Type B pancreatic cell (in vitro differentiated cells): ENCODE measurements at places on chromosomes 2 and 18. TPM values are rescaled to one million over a fixed set of nuclear protein-coding genes. Genes with fewer than 3 reads are reported as not detected.

GRCh38 chr18:36459203-36459602, 161.7 kb downstream of the FHOD3 start:
- no peak for DNase-seq

GRCh38 chr18:2958819-2959298, 54.1 kb downstream of the LPIN2 start:
- no peak for DNase-seq

DNA sequence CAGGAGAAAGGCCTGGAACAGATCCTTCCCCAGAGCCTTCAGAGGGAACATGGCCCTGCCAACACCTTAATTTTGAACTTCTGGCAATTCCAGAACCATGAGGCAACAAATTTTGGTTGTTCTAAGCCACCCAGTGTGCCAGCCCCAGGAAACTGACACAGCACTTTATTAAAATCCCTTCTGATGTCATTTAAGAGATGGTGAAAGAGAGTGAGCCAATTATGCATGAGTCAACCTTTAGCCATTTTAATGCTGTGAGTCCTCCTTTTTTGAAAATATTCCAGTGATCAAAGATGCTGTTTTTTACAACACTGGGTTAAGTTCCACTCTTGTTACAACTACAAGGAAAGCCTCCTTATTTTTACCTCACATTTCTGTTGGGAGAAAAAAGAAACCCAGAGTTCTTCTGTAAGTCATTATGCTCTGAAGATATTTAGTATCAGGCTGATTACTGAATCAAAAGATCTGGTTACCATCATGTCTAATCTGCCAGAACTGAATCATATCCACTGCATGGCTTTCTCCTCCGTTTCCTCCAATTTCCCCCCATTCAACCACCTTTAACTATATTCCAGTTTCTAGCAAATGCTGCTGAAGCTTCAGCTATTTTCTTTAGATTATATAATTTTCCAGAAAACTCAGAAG, 235.4 kb downstream of the TXNL1 start:
- DNase-seq = no peak

- no peak for DNase-seq
Measured at GRCh38 chr2:120720746-120721375, 14.8 kb upstream of the GLI2 start.

DNA sequence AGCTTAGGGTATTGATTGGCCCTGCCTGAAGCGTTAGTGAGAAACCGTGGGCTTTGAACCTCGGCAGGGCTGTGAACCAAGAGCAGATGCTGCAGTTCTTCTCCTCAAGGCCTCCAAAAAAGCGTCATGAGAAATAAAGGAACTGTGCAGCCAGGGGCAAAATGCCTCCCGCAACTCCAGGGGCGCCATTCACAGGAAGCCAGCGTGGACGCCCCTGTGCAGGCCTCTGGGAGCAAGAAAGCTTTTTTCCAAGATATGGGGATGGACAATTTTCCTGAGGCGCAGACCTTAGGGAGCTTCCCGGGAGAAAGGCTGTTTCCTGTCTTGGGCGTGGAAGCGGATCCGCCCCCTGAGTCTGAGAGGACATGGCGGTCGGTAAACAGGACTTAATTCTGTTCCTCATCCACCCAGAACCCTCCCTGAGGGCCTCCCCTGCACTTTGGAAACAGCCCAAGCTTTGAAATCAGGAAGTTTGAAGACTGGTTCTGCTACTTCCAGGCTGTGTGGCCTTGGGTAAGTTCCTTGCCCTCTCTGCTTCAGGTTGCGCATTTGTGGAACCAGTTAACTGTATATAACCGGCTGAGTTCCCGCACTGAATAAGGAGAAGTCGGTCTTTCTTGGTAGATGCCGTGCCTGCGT, 29.6 kb upstream of the CABLES1 start:
- DNase-seq = no peak

DNA sequence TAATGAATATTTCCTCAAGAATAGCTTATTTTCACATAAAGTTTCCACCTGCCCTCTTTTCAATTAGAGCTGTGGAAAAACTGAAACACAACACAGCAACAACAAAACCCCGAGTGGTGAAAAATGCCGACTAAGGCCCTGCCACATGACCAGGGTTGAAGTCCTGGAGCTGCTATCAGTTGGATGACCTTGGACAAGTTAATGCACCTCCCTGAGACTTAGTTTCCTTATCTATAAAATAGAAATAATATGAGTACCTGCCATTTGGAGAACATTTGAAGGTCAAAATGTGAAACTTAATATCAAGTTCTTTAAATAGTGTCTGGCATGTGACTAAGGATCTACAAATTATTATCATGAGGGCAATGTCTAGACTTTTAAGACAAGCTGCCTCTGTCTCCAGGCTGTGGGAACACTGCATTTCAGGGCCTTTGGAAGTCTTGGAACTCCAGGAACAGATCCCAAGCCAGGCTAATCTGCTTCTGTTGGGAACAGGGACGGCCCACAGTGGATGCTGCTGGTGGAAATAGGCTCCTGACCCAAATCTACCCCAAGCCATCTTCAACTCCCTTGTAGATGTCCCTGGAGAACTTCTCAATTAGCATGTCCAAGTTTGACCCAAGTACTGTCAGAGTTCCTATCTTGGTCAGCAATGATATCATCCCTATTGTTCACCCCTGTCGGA, 42.0 kb upstream of the TRIB2 start:
- no peak for DNase-seq

GRCh38 chr2:54424555-54425163, 31.5 kb upstream of the SPTBN1 start:
- DNase-seq = no peak

DNA sequence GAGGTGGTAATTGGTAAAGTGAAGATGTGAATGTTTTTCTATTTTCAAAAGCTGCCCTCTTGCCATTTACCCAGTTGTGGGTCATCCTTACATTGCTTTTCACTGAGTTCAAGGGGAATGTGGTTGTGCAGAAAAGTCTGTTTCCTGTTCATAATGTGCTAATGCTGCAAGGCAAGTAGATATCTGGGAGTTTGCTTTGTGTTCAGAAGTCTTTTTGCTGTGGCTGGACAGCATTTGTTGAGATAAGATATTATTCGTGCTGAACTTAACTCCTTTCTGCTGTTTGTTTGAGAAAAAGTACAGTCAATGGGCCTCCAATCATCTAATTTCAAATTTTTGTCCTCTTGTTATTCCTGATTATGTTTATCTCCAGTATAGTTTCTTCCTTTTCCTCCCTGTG, 263.2 kb downstream of the LTBP1 start:
- no peak for DNase-seq

DNA sequence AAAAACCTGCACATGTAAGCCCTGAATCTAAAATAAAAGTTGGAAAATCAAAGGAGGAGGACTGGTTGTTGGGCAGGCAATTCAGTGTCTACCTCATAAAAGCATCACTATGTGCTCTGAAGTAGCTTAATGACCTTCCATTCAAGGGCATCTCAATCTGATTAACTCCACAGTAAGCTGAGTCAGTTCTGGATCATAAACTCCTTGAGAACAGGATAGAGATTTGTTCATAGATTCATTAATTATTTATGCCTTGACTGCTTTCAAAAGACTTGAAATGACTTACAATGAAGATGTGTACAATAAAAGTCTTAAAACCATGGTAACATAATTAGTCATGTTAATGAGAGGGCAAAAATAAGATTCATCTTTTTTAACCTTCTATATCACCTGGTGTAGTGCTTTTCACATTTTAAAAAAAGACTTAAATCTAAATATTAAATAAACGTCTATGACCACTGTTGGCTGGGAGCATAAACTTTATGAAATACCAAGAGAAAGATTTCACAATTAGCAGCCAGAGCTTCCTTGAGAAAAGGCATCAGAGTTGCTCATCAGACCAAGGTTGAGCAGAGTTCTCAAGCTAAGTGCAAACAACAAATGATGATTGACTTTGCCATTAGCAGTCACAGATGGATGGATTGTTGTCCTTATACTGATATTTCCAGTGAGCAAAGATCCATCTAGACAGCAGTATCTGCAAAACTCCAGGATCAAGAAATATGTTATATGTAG, 237.3 kb upstream of the THUMPD2 start:
- no peak for DNase-seq

DNA sequence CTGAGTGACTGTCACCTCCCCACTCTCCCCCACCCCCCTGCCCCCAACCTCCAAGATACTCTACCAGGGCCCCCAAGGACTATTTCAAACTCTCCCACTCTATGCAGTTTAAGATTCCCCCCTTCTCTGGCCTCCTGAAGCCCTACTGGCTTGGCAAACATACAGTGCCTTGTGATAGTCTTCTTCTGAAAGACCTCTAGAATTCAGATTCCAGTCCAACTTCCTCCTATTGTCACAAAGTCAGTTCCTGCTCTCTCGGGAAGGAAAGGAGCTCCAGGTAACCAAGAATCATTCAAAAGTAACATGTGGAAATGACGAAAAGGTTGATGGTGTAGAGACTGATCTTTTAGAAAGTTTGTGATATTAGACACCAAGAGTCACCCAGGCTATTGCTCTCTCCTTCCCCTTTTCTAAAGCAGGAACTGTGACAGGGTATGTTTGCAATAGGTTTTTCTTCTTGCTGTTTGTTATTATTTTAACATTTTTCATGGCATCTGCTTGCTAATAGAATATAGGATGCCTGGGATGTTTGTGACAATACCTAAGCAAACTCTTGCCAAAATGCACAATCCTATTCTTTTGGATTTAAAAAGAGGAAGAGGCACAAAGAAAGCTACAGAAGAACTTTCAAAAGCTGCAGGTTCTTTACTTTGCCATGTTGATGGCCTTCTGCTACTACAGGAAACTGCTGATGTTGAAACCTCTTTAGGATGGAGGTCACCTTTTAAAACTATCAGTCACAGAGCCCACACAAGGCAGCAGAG, 93.5 kb upstream of the MGAT4A start:
- DNase-seq = no peak

CXCR2 gene
- total RNA-seq = not detected in 2 replicates

APCDD1 gene
- 110 and 139 TPM in 2 replicates for total RNA-seq

IL1RL1 gene
- not detected in 2 replicates for total RNA-seq

OTOS gene
- total RNA-seq = not detected in 2 replicates

LYPD6B gene
- 23.7 and 40.1 TPM in 2 replicates for total RNA-seq
